ENCODE measurements at places on chromosomes 7 and 10. TPM values are rescaled to one million over a fixed set of nuclear protein-coding genes. Genes with fewer than 3 reads are reported as not detected.

TMEM229A gene
- not detected for total RNA-seq

TUBB8 gene
- total RNA-seq: not detected

MYL7 gene
- not detected for total RNA-seq

GNAT3 gene
- not detected for total RNA-seq

MICALL2 gene
- 12.9 TPM for total RNA-seq

WNT8B gene
- not detected for total RNA-seq

PTF1A gene
- total RNA-seq: not detected

EBLN1 gene
- total RNA-seq: not detected

NUTM2A gene
- total RNA-seq: 0.07 TPM

FKBP9 gene
- total RNA-seq: 144 TPM

HOXA11 gene
- total RNA-seq: not detected

RBP3 gene
- total RNA-seq: not detected

VPS37D gene
- total RNA-seq: 4.3 TPM

GPR85 gene
- total RNA-seq: 0.92 TPM

TMEM270 gene
- not detected for total RNA-seq

TCF7L2 gene
- 1.9 TPM for total RNA-seq

AKR1B15 gene
- not detected for total RNA-seq

INA gene
- total RNA-seq: 0.13 TPM

GDF10 gene
- total RNA-seq: not detected

ICA1 gene
- total RNA-seq: 23.8 TPM

DGKI gene
- 0.53 TPM for total RNA-seq

NYAP1 gene
- total RNA-seq: 4.2 TPM

ZNF783 gene
- 3.5 TPM for total RNA-seq

RNF32 gene
- total RNA-seq: 0.14 TPM

SPDYE16 gene
- total RNA-seq: not detected

NFE2L3 gene
- 68.0 TPM for total RNA-seq

TSPAN13 gene
- total RNA-seq: 24.6 TPM

ADAM22 gene
- 1.5 TPM for total RNA-seq

GPC2 gene
- 2.2 TPM for total RNA-seq

CLDN4 gene
- 0.07 TPM for total RNA-seq

CARD11 gene
- total RNA-seq: 18.4 TPM

CALD1 gene
- 308 TPM for total RNA-seq

SUN3 gene
- not detected for total RNA-seq

UNCX gene
- not detected for total RNA-seq

PDZD7 gene
- total RNA-seq: 0.46 TPM

ADRA2A gene
- total RNA-seq: 0.49 TPM

MYO3A gene
- total RNA-seq: not detected

ADCYAP1R1 gene
- 0.46 TPM for total RNA-seq

PDE6C gene
- not detected for total RNA-seq

MYOF gene
- 243 TPM for total RNA-seq

AASS gene
- 34.0 TPM for total RNA-seq

NPC1L1 gene
- not detected for total RNA-seq

H2BK1 gene
- total RNA-seq: not detected

RNLS gene
- total RNA-seq: 7.1 TPM

CACNA2D1 gene
- 61.4 TPM for total RNA-seq

Measured in pulmonary artery endothelial cell (primary cell).